ENCODE measurements at places on chromosomes 7 and 10.

DNA sequence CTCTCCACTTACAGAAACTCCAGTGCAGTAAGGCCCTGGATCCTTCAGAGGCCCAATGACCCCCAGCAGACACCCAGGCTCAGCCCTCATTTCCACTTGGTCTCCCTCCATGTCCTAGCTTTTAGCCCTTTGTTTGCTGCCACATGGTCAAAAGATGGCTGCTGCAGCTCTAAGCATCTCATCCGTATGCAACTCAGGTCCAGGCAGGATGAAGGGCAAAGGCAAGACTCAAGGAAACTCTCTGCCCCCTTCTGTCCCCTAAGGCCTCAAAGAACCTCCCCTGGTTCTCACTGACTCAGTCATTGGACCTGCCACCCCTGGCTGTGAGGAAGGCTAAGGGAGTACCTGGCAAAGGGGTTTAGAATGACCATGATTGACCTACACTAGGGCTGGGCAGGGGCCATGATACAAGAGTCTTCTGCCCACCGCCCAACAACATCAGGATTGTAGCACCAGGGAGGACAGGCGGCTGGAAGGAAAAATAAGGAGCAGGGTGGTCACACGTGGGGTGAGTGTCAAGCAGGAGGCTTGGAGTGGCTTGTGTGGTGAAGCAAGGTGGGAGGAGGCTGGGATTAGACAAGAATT lies 303.8 kb upstream of the ZMIZ1 start:
- no peak for DNase-seq

- DNase-seq, result no peak
Measured at GRCh38 chr10:34010891-34011290, 676.4 kb upstream of the NRP1 start.

- DNase-seq, result no peak
Measured at GRCh38 chr7:41039386-41039953, 663.4 kb downstream of the INHBA start.

DNA sequence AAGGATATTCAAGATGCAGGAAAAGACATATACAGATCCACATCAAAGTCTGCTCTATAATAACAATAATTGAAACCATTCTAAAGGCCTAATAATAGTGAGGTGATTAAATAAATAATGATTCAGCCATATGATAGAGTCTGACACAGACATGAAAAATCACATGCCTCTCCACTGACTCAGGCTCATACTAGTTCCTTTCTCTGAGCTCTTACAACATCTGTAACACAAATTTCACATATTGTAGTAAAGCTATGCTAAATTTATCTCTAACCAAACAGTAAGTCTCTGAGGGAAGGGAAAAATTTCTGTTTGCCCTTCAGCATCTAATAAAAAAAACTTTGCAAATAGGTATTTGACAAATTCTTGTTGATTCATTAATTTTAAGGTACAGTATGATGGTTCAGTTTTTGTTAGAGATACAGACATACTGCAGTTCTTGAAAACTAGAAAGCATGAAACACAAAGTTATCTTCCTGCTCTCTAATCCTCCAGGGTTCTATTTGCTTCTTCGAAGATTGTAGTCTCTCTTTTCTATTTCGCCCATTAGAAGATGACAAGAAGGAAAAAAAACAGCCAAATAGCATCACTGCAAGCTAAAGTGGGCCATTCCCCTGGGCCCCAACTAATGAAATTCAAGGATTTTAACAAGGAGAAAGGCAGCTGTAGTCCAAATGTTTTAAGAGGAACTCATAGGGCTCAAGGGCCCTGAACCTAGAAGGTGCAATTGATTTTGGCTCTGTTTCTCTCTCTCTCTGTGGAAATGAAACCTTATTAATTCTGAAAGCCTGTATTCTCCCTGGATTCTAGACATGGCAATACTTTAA lies 53.9 kb downstream of the CUBN start:
- DNase-seq, result no peak

DNA sequence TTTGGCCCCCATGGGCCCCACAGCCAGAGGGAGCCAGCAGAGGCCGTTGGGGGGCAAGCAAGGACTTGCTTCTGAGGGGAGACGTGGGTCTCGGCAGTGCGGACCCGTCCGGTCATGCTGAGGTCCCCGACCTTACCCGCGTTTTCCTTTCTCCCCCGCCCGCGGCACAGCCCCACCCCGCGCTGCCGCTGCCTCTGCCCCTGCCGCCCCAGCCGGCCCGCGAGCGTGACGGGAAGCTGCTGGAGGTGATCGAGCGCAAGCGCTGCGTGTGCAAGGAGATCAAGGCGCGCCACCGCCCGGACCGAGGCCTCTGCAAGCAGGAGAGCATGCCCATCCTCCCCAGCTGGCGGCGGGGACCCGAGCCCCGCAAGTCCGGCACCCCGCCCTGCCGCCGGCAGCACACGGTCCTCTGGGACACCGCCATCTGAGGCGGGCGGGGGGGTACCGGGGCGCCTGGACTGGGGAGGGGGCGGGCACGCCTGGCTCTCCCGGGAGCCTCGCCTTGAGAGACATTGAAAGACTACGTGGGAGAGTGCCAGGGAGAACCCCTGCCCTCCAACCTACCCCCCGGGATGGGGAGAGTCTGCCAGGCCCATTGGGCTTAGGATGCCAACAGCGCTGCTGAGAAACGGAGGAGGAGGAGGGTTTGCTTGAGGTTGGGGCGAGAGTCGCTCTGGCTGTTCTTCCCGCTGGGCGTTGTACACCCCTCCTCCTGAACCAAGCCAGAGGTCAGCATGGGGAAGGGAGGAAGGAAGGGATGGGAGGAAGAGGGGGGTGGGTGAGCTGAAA lies 9.9 kb downstream of the NYAP1 start:
- peak; percentile 48 for DNase-seq

DNA sequence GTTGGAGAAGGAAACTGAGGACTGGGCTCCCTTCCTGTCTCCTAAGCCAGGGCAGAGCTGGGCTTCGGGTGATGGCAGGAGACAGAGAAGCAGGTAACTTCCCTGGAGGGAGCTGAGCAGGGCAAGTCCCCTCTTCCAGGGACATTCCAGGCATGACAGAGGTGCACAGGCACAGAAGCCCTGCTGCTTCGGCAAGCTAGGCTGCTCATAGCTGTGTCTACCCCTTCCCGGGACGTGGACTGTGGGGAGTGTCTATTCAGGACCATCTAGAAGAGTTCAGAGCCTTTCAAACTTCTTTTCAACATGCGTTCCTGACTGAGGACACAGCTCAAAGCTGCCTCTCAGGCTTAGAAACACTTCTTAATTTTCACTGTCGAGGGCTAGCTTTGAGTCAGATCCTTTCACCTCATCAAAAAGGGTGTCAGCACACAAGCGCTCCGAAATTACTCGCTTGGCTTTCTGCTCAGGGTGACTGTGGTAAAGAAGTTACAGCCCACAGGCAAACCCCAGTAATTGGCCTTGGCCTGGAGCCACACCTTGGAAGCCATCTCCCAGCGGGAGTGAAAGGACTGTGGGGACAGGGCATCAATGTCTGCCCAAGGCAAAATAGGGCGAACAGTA lies 63.7 kb upstream of the STEAP1B start:
- DNase-seq, result no peak

DNA sequence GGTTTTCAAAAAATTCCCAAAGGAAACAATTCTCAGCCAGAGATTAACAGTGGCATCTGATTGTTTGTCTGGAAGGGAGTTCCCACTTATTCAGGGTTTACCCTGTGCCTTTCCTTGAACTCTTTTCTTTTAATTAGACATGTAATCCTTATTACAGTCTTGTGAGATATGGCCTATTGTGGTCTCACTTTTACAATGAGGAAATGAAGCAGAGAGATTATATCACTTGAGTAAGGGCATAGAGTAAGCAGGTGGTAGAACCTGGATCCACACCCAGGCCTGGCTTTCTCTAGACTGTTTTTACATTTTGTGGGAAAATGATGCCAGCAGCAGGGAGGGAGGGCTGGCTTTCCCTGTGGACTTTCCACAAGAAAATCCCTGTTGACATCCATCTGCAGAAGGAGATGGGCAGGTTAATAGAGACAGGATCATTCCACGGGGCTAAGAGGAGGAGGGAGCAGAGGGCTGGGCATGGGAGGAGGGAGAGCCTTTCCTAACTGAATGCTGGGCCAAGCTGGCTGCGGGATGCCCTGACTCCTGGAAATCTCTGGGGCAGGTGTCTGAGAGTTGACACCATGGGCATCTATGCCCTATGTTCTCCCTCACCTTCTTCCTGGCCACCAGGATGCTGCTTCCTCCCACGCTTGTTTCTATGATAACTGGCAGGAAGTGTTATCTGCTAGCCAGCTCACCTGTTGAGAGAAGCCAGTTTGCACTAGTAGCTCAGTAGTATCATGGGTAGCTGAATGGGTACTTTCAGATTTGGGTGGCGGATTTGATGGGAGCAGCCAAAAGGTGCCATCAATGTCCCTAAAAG lies 28.7 kb upstream of the ARHGAP22 start:
- no peak for DNase-seq

- peak; percentile 62 for DNase-seq
Measured at GRCh38 chr7:149147752-149148653, 750 bp downstream of the ZNF398 start.

DNA sequence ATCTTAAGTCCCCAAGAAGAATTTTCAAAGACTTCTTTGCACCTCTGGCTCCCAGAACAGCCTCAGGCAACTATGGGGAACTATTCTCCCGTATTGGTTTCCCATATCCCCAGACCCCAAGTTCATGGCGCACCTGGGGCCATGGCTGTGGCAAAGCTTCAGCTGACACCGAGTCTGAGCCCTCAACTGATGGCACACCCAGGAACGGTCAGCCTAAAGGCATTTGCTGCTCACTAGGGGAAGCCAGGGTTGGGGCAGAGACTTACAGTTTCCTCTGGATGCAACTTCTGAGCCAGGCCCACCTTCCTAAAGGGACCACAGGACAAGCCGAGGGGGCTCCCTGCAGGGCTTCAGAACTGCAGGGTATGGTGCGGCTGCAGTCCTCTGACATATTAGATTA lies 13.7 kb upstream of the CPA1 start:
- no peak for DNase-seq

Measured in CD4-positive, alpha-beta T cell treated with Interleukin-17A for 1 hour (primary cell).